ENCODE measurements at places on chromosomes 1 and 21.

DNA sequence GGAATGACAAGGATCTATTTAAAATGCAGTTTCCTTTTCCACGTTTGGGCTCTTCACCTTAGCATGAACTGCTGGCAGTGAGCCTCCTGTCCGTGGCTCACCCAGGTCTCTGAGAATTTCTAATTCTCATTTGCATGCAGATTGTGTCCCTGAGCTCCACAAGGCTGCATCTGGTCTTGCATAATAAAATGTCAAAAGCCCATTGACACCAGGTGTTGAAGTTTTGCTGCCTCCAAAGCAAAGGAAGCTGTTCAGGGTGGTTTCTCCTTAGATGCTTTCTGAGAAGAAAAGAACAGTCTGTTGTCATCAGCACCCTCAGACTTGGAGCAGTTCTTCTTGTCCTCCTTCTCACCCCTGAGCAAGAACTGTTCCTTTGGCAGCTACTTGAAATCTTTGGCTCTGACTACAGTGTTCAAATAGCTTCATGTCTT, 433.1 kb upstream of the KAZN start:
- DNase-seq: no peak

- no peak for DNase-seq
Measured at GRCh38 chr1:169696273-169697100, 14.9 kb downstream of the SELL start.

DNA sequence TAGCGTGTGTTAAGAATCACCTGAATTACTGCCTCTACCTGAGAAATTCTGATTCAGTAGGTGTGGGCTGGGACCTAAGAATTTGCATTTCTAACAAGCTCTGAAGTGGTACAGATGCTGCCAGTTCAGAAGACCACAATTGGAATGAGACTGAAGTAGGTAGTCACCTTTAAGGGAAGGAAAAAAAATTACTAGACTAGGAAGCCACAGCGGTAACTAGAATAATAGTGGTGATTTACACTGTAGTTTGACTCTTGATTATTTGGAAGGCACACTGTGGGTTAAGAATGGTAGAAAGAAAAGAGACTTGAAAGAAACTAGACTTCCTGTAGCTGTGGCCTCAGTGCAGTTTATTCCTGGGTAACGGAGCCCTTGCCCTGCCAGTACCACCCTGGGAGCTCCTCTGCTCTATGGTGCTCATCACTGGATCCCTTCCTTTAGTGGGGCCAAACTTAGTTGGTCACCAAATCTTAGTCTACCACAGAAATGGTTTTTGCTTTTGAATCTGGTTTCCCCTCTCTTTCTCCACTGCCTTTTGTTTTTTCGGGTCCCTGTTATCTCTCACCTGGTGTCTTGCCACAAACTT, 43.6 kb downstream of the ARID1A start:
- no peak for DNase-seq

GRCh38 chr1:82606546-82606945, 805.8 kb downstream of the ADGRL2 start:
- DNase-seq: no peak

Data from GM04504 (cell line).